T-helper 17 cell (primary cell): ENCODE measurements at places on chromosomes 13 and 19.

DNA sequence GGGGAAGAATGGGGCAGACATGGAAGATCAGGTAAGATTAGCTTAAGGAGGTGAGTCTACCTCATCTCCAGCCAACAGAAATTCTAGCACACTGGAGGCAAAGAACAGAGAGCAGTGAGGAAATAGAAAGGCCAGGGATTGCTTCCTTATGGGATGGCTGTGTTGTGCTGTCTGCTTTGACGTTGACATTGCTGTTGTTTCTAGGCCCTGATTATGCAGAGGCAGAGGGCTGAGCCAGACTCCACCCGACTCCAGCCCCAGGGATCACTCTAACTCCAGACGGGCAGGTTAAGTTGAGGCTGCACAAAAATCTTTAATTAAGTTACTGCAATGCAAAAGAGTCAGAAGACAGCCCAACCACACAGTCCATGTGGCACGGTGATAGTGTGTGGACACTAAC lies 24.1 kb downstream of the CRYL1 start:
- DNase-seq = no peak

DNA sequence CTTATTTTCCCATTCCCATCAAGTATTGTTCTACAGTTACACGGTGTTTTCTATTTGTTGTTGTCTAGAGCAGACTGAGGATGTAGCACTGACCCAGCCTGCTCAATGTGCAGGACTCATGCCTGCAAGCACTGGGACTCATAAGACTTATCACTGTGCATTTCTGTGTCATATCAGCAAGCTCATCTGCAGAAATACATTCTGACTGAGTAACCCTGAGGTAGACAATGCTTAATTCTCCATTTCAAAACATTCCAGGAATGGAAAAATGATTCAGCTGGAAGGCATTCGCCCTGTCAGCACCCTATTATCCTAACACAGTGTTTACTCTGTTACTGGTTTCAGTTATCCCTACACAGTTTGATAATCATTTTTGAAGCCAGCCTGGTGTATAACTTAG lies 2506.4 kb downstream of the PCDH9 start:
- DNase-seq = no peak

DNA sequence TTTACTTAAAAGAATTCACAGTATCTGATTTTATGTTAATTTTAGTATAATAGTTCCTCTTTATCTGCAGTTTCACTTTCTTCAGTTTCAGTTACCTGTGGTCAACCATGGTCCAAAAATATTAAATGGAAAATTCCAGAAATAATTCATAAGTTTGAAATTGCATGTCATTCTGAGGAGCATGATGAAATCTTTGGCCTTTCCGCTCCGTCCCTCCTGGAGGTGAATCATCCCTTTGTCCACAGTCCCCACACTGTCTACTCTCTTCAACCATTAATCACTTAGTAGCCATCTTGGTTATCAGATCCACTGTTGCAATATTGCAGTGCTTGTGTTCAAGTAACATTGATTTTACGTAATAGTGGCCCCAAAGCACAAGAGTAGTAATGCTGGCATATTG lies 26.9 kb downstream of the SLITRK6 start:
- DNase-seq = no peak

DNA sequence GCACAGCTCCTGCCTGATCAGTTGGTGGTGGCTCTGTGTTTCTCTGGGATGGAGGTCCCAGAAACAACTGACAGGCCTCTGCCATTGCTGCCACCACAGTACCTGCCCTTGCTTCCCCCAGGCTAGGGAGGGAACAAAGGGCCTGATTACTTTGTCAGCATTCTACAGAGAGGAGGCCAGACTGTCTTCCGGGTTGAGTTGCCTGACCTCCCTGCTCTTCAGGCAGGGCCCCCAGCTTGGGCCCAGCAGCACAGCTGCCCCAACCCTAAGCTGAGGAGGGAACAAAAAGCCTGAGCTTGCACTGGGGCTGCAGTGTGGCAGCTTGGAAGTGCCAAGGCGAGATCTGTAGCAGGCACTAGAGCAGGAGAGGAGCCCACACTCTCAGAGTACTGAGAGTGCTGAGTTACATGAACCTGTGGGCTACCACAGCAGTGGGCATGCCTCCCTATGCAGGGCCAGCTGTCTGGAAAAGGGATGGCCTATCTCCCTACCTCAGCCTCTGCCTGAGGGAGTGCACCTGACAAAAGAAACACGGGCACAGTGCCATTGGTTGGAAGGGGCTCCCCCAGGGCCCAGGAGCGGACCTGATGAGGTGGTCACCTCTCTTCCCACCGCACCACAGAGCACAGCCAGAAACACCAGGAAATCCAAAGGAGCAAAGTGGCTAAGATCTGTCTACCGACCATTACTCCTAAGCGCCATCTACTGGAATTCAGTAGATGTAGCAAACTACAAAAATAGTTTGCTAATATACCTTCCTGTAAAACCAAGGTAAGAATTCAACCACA lies 24.4 kb downstream of the SLC25A15 start:
- no peak for DNase-seq

- DNase-seq = no peak
These were observed 91.9 kb upstream of the TEX29 start for GRCh38 chr13:111228262-111229144.

- DNase-seq = no peak
These were observed 54.7 kb upstream of the HTR2A start for GRCh38 chr13:46951516-46951915.

GRCh38 chr19:4061683-4062418 lies 4.8 kb downstream of the ZBTB7A start:
- DNase-seq = no peak

GRCh38 chr19:46147791-46148288 lies at the start of gene IGFL2:
TSS of gene IGFL2 (plus strand) at chr19:46148238. CDS start at chr19:46148279, 41 bp downstream.
- no peak for DNase-seq

DNA sequence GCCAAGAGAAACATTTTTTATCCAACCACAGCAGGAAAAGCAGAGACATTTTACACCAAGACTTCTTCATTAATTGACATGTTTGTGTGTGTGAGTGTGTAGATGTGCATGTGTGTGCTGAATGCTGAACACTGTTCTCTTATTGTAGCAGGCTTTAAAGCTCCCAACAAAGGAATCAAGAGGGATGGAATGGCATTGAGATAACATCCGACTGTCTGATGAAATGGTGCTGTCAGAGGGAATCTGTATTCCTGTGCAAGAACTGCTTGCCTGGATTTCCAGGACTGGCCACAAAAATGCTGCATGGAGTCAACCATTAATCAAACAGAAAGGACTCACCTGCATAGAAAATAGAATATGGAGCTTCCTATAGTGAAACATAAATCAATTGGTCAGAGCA lies 354.0 kb downstream of the UQCRFS1 start:
- DNase-seq = no peak

GRCh38 chr13:96533408-96533807 lies 443.5 kb downstream of the HS6ST3 start:
- no peak for DNase-seq

- DNase-seq = no peak
These were observed 11.2 kb downstream of the VASP start for GRCh38 chr19:45518469-45518826.

- DNase-seq = no peak
These were observed 6.5 kb downstream of the EPSTI1 start for GRCh38 chr13:42985312-42986175.

GRCh38 chr19:29928831-29929230 lies 13.2 kb upstream of the URI1 start:
- no peak for DNase-seq

DNA sequence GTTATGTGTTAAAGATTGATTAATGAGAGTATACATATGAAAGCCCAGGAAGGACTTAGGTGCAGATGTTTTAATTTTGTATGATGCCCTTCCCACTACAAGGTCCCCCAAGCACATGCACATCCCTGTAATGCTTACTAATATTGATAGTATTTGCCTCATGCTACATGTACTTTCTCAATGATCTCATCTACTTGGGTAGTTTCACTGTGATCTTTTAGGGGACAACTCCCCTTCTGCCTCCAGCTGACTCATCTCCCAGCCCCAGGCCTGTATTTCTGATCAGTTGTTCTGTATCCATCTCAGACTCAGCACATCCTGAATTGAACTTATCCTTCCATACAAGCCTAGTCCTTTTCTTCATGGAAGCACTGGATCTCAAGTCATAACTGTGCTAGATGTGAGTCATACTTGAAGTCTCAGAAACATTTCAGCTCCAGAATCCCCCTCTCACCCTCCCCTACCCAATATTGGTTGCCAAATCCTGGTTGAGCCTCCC lies 49.4 kb upstream of the INTS6 start:
- no peak for DNase-seq

DNA sequence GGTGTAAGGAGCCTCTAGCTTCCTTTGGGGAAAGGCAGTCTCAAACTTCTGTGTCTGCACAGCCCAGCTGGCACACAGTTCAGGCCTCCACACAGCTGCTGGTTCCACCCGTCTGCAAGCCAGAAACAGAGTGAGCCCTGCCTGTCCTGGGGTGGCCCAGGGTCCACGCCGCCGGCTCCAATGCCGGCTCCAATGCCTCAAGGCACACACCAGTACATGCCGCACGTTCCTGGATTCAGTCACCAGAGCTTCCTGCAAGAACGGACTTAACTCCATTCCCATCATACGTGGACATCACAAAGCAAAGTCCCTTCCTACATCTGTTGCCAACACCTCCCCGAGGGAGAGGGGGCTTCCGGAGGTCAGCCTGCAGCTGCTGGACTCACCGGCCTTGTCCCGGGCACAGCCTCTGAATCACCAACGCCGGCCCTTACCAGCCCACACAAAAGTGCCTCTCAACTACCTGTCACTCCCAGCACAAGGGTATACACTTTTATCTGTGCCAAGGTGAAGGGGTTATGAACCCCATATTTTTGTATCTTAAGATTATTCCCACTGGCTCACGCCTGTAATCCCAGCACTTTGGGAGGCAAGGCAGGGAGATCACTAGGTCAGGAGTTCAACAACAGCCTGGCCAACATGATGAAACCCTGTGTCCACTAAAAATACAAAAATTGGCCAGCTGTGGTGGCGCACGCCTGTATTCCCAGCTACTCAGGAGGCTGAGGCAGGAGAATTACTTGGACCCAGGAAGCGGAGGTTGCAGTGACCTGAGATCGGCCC lies 8.5 kb downstream of the SH3GL1 start:
- DNase-seq = no peak

- no peak for DNase-seq
These were observed 40.5 kb downstream of the GATAD2A start for GRCh38 chr19:19445911-19446361.

DNA sequence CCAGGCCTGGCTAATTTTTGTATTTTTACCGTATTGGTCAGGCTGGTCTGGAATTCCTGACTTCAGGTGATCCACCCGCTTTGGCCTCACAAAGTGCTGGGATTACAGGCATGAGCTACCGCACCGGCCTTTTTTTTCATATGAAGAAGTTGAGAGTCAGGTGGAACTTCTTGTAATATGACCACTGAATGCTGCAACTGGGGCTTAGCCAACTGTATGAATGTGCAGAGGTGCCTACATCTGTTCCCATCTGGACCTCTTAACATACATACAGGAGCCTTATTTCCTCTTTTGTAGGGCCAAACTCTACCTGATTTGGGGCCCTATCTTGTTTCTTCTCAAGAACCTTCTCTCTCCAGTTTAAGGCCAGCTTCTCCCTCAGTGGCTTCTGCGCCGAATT lies 11.9 kb upstream of the GGACT start:
- no peak for DNase-seq

GRCh38 chr13:67408798-67409197 lies 178.7 kb upstream of the PCDH9 start:
- DNase-seq = no peak

GRCh38 chr13:19519049-19519448 lies 42.3 kb downstream of the TPTE2 start:
- no peak for DNase-seq

DNA sequence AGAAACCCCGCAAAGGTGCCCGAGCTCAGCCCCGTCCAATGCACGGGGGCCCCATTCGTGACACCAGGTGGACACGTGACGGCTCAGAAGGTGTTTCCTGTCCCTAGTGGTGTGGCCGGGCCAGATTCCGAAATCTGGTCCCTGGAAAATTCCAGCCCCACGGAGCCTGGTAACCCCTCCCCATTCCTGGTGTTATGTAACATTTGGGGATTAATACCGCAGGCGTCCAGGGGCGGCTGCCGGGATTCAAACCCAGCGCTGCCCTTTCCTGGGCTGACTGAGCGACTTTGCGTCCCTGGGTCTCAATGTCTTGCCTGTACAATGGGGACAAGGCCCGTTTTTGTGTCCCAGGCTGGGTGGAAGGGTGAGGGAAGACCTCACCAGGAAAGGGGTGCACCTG lies 1.0 kb upstream of the PLK5 start:
- DNase-seq = no peak

GRCh38 chr19:56076498-56076897 lies 44.6 kb downstream of the ZNF787 start:
- DNase-seq = no peak

- no peak for DNase-seq
These were observed 18.7 kb upstream of the B3GNT3 start for GRCh38 chr19:17775991-17776803.

DNA sequence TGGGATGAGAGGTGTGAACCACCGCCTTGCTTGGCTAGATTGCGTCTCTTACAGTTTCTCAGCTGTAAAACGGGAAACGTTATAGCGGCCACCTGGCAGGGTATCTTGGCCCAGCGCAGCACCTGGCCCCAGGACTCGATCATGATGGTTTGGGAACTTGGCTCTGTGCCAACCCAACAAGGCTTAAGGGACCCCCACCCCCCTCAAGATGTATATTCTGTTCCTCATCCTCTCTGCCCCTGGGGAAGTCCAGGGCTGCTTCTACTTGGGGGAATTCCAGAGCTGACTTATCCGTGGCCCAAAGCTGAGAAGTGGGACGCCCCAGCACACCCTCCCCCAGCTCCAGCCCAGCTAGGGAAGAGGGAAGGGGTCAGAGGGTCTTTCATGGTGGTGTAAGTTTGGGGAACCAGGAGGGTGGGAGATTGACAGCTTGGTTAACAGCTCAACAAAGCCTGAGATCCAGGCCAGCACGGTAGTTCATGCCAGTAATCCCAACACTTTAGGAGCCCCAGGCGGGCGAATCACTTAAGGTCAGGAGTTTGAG lies 695 bp downstream of the ICAM1 start:
- no peak for DNase-seq

DNA sequence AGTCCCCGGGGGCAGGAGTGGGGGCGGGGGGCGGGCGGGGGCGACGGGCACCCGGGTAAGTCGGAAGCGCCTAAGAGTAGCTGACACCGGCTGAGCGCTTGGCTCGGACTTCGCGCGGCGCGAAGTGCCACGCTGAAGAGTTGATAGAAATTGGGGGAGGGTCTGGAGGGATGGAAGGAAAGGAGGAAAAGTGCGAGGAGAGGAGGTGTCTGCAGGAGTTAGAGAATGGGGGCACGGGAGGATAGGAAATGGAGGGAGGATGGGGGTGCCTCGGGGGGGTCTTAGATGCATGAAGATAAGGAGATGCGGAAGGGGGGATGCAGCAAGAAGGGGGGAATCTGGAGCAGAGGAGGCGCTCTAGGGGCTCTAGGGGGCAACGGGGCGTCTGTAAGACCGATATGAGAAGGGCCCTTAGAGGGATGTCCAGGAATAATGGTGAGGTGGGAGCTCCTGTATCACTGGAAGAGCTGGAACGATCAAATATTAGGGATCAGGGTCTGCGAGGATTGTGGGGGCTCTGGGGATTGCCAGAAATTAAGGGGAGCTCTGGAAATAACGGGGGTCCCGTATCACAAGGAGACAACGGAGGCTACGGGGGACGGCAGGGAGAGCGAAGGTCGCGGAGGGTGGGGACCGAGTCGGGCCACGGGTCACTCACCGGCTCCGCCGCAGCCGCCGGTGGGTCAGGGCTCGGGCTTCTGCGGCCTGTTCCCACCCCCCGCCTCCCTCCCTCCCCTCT lies at the start of gene MYPOP:
TSS of gene MYPOP (minus strand) at position 702 of the 739 bp plus-strand sequence. CDS start 840 bp downstream, outside the sequence.
- DNase-seq = no peak
